ENCODE measurements at places on chromosomes 6 and 20.
A peak's percentile ranks its signal among the peaks of the same experiment; 100 is the strongest.

GRCh38 chr20:51176876-51177275 is 154.0 kb upstream of the KCNG1 start:
- DNase-seq: peak; percentile 21

DNA sequence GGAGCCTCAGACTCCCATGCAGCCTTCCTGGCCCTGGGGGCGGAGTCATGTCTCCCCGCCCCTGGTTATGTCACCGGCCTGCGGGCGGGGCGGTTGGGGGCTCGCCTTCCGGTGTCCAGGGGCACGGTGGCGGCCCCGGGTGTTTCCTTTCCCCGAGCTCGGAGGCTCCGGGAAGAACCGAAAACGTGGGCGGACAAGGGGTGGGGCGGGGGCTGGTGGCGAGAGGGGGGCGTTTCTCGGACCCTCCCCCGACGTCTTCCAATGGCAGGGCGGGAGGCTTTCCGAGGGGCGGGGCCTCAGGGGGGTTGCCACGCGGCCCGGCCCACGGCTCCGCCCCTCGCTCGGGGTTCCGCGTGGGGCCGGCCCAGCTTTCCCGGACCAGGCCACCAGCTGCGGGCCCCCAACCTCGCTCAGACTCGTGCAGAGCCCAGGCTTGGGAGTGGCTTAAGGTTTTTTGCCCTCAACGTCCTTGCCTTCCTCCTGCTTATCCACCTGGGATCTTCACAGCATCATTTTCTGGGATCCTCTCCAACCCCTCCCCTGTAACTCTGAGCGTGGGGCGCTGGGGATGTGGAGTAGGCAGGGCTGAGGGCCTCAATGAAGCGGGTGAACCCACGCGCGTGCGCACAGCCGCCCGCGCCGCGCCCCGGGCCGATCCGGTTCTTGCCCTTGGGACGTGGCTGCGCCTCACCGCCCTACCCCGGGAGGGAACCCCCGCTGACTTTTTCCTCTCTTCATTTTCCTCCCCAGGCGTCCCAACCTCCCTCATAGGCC is 2.1 kb upstream of the NRN1 start:
- peak; percentile 64 for DNase-seq

GRCh38 chr6:136775548-136775947 is 16.7 kb downstream of the MAP3K5 start:
- no peak for DNase-seq

DNA sequence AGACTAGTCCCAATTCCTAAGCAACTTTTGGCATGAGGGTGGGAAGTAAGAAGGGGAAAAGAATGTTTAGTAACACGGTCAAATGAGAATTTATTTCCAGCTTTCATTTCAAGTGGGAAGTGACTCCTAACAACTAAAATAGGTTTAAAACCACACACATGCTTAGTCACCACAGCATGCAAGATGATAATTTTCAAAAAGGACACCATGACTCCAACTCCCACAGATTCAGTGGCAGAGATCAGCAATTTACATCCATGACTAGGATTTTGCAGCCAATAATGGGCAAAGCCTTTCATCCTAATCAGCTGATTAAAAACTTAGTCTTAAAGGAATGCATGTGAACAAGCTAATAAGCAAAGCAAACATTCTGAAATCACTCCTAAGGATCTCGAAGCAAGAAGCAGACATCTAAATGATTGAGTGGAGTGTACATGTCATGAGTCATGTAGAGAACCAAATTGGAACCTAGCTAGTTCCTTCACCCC is 48.1 kb upstream of the GCLC start:
- DNase-seq: peak; percentile 72

DNA sequence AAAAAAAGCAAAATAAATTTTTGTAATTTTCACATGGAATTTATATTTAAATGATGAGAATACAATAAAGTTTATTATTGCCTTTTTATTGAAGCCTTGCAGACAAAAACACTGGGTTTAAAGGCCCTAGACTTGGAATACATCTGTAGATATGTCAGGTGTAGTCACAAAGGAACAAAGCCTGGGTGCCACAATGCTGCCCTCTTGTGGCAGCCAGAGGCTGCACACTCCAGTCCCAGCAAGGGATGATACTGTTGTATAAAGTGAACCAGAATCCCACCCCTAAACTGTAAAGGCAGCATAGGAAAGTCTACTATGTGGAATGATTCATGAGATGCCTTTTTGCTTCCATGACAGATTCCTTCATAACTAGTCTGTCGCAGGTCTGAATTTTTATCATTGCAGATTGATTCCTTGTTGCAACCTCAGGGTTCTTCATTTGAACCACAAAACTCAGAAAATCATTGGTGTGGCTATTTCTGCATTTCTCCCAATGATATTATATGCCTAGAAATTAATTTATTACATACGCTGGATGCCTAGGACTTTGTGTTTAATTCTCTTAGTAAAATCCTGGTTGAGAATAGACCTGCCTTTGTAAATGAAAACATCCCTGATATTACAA is 37.0 kb downstream of the MAK start:
- peak; percentile 67 for DNase-seq

DNA sequence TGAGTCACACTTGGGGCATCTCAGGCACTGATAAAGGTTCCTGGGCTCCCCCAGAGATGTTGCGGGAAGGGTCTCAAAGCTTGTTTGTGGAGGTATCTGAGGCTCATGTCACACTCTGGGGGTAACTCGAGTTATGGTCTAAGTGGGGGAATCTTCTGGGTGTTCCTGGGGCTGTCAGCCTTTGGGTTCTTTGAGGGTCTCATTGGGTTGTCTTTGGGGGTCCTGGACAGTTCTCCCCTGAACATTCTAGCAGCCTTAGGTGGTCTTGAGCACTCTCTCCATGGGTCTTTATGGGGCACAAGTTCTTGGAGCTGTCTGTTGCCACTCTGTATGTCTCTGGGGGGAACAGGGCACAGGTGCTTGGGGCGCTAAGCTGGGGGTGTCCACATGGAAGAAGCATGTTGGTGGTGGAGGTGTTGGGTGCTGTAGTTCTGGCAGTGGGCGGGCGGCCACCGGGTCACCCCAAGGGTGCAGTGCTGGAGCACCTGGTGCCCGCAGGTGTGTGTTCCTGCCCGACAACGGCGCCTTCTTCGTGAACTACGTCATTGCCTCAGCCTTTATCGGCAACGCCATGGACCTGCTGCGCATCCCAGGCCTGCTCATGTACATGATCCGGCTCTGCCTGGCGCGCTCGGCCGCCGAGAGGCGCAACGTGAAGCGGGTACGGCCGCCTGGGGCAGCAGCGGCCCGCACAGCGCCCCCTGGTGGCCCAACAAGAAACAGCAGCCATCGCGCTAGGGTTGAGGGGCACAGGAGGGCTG is 7.1 kb upstream of the CAPN11 start:
- no peak for DNase-seq

All from A172 (cell line).